H4 (cell line): ENCODE measurements at places on chromosomes 13 and 19.
A peak's percentile ranks its signal among the peaks of the same experiment; 100 is the strongest.

DNA sequence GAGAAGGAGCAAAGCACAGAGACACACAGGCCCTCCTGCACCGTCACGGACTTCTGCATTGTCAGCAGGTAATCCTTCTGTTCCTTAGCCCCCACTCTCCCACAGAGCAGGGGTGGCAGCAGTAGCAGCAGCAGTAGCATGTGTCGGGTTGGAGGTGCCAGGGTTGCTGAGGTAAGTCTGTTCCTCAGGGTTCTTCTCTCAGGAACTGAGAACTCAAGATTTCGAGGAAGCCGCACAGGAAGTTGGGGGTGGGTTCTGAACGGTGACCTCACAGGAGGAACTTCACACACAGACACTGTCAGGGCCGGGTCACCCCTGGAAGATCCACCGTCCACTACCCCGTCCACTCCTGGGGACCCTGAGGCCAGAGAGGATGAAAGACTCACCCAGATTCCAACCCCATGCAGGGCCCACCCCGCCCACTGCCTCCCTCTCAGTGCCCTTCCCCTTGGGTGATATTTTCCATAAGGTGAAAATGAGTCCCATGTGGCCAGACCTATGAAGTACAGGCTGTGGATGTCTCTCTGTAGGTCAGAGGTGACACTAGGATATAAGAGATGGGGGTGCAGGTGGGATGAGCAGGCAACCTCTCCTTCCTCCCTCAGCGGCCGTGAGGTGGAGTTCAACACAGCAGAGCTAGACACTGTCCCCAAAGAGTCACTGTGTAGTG, at the start of gene SIGLEC12:
SIGLEC12 (minus strand) TSS at position 207 of the 670 bp plus-strand sequence; CDS start at position 140, 67 bp downstream.
- DNase-seq: no peak

- no peak for DNase-seq
Observed at GRCh38 chr19:2327773-2328400, 499 bp downstream of the LSM7 start.

GRCh38 chr19:49347835-49348234, 12.6 kb downstream of the CD37 start:
- peak; percentile 67 for DNase-seq

DNA sequence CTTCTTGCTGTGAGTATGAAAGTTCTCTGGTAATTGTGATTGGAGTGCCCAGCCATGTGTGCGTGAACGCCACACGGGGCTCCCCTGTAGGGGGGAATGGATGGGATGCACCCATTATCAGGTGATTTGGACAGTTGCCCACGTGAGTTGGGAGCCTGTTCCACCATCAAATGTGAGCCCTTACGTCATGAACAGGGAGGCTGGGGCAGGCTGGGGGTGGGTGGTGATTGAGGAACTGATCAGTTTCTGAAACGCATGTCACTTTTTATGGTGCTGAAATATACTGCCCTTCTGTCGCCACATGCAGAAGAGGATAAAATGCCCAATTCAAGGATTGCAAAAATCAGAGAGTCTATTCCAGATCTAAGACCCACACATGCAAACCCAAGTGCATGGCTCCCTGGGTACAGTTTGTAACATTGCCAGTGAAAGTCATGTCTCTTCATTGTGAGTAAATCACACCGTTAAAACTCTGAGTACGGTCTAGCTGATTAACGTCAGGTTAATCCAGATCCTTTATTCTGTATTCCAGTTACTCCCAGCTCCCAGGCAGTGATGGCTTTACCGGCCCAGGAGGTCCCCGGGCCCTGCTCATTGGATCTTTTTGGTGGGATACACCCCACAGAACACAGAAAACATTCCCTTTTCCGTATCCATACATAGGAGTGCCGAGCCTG, 90.2 kb downstream of the RAB20 start:
- no peak for DNase-seq

GRCh38 chr19:15091918-15092753, 10.1 kb downstream of the OR1I1 start:
- DNase-seq: peak; percentile 56

DNA sequence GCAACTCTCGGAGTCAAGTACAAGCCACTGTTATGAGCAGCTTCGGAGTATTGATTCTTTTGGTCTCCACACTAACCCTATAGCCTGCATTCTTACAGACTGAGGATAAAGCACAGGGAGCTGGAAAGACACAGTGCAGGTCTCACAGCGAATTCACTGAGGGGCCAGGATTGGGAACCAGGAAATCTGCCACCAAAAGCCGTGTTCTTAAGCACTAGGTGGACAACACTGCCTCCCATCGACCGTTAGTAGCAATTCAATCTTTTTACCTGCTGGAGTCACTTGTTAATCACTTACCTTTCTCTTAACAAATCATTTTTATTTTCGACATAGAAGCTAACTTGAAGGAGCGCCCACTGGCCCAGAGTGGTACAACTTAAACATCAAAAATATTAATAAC, 6.3 kb downstream of the PMIS2 start:
- DNase-seq: no peak

DNA sequence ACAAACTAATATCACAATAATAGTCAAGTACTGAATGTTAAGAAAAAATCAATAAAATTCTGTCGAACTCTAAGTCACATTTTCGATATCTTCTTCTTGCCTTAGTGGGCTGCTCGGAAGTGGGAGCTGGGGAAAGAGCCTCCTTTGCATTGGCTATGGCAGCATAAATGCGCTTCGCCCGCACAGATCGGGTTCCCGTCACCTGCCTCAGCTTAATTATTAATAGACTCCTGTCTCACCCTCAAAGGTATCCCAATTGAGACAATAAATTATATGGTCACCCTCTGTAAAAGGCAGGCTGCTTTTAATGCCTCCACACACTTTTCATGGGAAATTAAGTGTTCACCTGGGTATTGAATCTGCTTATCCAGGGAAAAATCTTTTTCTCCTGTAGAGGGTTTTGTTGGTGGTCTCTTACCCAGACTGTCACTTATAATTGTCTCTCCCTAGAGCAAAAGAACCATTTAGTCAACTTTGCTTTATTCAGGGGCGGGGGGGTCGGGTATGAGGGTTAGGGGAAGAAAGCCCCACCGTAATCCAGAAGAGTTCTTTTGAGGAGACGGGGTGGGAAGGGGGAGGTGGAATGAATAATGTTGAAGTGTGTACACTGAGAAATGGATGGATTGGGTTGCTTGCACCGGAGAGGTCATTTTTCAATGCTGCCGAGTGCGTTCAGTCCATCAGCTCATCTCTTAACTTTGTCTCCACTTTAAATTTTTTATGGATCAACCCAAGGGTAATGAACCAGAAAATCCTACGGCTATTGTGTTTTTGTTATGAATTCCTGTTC, 682.6 kb upstream of the SGCG start:
- DNase-seq: no peak

DNA sequence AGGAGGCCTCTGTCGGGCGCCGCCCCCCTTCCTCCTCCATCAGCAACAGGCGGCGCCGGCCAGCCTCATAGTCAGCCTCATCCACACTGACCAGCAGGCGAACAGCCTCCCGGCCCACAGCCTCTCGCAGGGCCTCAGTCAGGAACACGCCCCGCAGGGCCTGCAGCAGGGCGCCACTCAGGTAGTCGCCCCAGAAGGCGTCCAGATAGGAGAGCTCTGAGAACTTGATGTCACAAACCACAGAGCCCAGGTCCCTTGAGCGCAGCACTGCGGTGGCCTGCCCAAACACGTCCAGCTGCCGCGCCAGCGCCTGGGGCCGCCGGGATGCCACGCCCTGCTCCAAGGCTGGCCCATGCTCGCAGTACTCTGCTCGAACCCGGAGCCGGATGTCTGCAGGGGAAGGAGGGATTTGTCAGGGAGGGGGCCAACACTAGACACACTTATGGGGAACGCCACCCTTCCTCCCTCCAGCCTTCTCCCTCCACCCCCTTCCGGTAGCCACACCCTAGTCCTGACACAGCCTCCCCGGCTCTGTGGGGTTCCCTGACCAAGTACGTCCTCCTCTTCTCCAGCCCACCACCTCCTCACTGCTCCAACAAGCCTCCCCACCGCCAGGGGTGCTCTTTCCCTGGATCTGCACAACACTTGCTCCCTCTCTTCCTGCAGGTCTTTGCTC, 17.9 kb downstream of the DEDD2 start:
- no peak for DNase-seq

- no peak for DNase-seq
Observed at GRCh38 chr19:14102756-14103155, 12.2 kb upstream of the SAMD1 start.

DNA sequence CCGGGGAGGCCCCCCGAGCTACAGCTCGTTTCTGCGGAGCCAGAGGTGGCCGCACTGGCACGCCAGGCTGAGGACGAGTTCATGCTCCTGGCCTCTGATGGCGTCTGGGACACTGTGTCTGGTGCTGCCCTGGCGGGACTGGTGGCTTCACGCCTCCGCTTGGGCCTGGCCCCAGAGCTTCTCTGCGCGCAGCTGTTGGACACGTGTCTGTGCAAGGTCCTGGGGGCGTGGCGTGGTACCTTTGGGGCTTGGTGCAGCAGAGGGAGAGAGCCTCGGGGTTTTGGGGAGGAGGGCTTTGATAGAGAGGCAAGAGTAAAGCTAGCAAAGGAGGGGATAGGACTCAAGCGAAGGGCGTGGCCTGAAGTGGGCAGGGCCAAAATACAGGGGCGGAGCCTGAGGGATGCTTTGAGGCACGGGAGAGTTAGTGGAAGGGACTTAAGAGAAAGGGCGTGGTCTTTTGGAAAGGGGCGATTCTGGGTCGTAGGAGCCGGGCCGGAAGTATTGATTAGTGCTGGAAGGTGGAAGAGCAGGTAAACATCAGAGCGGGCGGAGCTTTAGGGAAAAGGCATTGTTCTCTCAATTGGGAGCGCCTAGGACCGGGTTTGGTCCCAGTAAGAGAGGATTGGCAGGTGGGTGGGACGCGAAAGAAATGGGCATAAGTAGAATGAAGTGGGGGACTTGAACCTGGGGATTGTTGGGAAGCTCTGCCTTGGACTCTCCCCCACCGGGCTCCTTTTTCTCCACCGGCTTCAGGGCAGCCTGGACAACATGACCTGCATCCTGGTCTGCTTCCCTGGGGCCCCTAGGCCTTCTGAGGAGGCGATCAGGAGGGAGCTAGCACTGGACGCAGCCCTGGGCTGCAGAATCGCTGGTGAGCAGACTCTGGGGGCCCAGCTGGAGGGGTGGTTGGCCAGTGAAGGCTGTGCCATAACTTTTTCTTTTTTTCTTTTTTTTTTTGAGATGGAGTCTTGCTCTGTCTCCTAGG, 1.2 kb downstream of the PPM1N start:
- no peak for DNase-seq

GRCh38 chr13:32253911-32254399, 61.2 kb downstream of the ZAR1L start:
- DNase-seq: no peak

GRCh38 chr13:50357586-50358118, 342.4 kb downstream of the KCNRG start:
- peak; percentile 87 for DNase-seq

GRCh38 chr19:38745316-38745715, 1.0 kb upstream of the CAPN12 start:
- peak; percentile 21 for DNase-seq

DNA sequence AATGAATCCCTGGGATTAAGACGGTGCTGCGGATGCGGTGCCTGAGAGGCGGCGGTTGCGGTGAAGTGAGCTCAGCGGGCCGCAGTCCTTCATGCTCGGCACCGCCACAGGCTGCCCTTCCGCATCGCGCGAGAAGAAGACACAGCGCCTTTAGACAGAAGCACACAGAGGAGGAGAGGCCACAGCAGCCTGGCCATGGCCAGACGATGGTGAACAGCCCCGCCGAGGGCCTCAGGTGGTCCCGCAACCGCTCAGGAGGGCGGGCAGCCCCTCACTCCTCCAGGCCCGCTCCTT, 459.2 kb downstream of the MYO16 start:
- DNase-seq: no peak

- peak; percentile 6 for DNase-seq
Observed at GRCh38 chr13:67147342-67148133, 82.6 kb downstream of the PCDH9 start.

DNA sequence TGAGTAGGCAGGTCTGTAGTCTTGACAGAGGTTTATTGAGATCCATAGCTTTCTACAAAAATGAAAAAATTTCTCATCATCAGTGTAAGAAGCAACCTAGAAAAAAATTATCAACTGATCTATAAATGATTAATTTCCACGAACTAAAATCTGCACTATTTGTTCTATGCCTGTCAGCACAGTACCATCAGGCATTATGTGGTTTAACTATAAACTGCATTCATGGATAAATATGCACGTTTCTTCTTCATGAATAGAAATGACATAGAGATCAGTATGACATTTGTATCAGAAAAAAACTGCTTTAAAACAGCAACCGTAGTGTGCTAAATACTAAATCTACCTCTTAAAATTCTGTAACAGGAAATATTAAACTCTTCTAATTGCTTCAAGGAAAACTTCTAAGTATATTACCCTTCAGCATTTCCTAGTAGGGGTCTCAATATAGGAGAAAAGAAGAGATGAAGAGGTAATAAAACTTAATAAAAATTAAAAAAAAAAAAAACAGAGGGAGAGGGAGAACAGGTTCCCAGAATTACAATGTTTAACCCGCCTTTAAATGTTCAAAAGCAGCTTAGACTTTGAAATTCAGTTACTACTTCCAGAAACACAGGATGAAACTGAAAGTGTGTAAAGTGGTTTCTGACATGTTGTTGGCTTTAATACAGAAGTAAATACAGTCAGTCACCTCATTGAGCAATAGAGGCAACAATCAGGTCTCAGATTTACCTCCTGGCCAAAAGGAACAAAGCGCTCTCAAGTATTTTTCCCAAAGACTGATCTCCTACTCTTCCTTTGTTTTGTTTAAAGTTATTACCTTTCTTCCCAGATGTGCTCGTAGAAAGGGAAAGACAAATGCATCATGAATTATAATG, 144.4 kb downstream of the DIAPH3 start:
- no peak for DNase-seq

DNA sequence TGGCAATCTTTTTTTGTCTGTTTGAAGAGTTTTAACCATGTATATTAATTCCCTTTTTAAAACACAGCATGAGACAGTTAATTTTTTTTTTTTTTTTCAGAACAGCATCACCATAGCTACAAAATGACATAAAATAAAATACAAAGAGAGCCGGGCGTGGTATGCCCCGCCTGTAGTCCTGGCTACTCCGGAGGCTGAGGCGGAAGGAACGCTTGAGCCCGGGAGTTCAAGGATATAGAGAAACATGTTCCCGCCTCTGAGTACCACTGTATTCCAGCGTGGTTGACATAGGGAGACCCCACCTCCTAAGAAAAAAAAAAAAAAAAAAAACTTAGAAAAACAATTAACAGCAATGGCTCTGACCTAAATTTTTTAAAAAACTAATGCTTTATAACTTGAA, 10.0 kb upstream of the INSR start:
- DNase-seq: no peak

GRCh38 chr13:46953331-46953730, 56.5 kb upstream of the HTR2A start:
- DNase-seq: no peak

- no peak for DNase-seq
Observed at GRCh38 chr19:34228347-34228746, 26.0 kb upstream of the GARRE1 start.

GRCh38 chr13:48600374-48601364, 53.1 kb upstream of the CYSLTR2 start:
- DNase-seq: peak; percentile 85

- no peak for DNase-seq
Observed at GRCh38 chr13:37686501-37686900, 87.9 kb upstream of the POSTN start.

DNA sequence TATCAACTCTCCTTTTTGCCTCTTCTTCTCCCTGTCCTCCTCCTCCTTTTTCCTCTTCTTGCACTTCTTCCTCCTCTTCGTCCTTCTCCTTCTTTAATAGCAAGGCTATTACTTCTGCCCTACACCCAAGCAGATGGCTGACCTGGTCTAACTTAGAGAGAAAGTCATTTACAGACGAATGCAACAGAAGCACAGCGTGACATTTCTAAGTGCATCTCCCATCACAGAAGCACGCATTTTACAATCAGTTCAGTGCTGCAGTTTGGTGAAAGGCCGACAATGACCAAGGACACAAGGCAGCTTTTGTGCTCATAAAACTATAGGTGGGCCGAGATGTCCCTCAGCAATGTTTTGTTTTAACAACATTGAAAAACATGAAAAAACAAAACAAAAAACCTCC, 231.5 kb downstream of the FGF14 start:
- DNase-seq: no peak
